ENCODE measurements at places on chromosomes 12 and 14.

GRCh38 chr12:13230500-13230899, 34.0 kb downstream of the EMP1 start:
- no peak for DNase-seq

DNA sequence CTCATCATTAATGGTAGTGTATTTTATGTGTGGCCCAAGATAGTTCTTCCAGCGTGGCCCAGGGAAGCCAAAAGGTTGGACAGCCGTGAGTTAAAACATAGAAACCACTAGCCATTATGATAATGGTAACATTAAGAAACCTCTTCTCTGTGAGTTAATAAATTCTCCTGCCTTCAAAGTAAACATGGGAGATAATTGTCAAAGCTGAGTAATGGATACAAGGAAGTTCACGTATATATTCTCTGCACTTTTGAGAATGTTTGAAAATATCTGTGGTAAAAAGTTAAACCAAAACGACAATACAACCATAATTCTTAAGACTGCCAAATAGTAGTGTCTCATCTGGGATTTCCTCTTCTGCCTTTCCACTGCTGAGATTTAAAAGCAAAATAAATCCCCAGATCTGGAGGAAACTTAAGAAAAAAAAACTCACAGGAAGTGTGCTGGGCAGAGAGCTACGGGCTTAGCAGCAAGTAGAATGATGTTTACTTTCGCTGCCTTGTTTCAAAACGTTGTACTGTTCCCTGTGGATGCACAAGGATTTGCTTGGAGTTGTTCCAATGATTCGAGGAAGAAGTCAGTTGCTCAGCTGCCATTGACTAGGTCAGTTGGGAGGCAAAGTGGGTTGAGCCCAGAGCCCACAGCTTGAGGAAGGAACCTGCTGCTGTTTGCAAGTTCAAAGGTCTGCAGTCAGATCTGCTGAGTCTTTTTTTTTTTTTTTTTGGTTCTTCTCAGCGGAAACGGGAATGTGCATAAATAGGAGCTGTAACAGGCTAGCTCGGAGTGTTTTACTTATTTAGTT, 1.7 kb downstream of the TPCN1 start:
- DNase-seq: no peak

GRCh38 chr14:54177641-54178621, 218.9 kb upstream of the CDKN3 start:
- DNase-seq: no peak

DNA sequence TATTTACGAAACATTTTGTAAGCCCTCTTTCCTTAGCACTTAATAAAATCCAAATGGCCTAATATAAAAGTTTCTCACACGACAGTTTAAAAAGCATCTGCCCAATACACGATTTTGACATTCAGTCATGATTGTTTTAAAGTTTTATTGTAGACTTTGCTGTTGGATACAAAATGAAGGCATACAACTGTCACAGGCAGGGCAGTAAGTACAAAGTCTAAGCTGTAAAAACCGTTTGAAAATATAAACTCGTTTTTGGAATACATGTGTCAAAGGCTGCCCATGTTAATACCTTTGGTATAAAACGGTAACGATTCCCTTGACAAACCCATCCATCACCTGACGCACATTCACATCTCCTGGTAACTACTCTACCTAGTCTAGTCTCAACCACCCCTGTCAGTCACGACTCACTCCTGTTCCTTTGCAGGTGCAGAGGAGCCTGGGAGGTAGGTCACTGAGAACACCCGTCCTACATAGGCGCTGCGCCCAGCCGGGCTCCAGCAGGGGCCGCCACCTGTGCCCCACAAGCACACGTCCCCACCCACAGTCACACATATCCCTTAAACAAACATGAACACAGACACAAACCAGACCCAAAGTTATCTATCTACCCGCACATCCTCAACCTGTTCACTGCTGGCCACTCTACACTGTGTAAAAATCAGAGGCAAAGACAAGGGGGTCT, 27.1 kb downstream of the KCTD10 start:
- no peak for DNase-seq

- no peak for DNase-seq
Observed at GRCh38 chr14:20714593-20715250, 26.2 kb downstream of the ANG start.

DNA sequence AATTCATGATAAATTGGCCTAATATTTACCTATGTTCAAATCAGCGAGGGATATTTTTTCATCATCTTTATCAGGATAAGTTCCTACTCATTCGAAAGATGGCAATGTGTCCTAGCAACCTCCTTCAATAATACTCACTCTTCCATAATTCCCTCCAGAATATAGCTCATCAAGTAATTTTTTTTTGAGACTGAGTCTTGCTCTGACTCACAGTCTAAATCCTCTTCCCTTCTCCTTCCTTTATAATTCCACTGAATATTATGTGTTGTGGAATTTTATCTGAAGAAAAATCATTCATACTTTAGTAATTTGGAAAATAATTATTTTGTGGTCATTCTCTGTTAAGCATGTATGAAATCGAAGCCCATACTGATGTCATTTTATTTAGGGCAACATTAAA, 663.8 kb downstream of the FLRT2 start:
- no peak for DNase-seq

GRCh38 chr12:92290886-92291285, 145.2 kb upstream of the BTG1 start:
- no peak for DNase-seq

- DNase-seq: no peak
Observed at GRCh38 chr14:97393244-97393643, 596.1 kb downstream of the VRK1 start.

GRCh38 chr12:5184186-5184585, 140.5 kb downstream of the KCNA5 start:
- no peak for DNase-seq

DNA sequence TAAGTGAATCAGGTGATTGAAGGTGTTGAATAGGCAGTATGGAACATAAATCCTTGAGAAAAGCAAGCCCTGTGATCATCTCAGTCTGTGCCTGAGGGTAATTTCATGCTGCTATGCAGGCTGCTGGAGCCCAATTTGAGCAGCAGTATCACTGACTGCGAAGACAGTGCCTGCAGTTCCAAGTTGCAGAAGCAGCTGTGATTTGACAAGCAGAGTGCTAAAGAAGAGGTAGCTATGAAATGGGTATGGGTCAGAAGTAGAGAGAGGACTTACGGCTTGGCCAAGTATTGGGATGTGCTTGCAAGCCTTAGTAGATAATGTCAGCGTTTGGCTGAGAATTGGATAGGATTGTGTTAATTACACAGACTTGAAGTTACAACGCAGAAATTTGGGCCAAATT, 22.5 kb downstream of the PIK3C2G start:
- no peak for DNase-seq

GRCh38 chr14:90732718-90733117, 83.5 kb downstream of the TTC7B start:
- no peak for DNase-seq

DNA sequence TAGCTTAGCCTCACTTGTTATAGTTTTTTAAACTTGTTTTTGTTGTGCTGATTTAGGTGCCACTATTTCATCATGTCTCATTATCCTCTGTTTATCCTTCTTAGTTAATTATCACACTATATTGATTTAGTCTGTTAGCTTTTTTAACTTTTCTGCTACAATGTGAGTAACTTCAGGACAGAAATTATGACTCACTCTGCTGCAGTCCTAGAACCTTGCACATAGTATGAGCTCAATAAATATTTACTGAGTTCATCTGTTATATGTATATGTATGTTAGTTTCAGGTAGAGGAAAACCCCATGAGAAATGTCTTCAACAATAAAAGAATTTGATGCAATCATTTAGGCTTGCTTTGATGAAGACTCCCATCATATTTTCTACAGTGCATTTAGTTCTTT, 224.3 kb upstream of the NAV3 start:
- no peak for DNase-seq
